Cardiac fibroblast (primary cell): ENCODE measurements at places on chromosomes 16 and 17.

- DNase-seq: no peak
These were observed 136.6 kb upstream of the WSB1 start for GRCh38 chr17:27157297-27157696.

DNA sequence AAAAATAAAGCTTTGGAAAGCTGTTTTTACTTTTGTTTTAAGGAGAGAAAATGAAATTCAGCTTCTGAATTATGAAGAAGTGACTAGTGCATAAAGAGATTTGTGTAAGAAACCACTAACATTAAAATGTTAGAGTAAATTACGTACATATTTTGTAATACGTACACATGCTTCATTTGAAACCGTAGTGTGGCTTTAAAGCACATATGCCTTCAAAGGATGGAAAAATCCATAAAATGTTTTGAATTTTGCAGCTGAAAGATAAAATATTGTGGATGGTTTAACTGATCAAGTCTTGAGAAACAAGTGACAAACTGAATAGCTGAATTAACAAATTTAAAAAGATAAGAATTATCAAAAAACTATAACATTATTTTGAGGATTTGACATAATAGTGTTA lies 35.4 kb downstream of the COX10 start:
- no peak for DNase-seq

GRCh38 chr17:40345994-40346764 lies 18.4 kb downstream of the GJD3 start:
- DNase-seq: no peak

DNA sequence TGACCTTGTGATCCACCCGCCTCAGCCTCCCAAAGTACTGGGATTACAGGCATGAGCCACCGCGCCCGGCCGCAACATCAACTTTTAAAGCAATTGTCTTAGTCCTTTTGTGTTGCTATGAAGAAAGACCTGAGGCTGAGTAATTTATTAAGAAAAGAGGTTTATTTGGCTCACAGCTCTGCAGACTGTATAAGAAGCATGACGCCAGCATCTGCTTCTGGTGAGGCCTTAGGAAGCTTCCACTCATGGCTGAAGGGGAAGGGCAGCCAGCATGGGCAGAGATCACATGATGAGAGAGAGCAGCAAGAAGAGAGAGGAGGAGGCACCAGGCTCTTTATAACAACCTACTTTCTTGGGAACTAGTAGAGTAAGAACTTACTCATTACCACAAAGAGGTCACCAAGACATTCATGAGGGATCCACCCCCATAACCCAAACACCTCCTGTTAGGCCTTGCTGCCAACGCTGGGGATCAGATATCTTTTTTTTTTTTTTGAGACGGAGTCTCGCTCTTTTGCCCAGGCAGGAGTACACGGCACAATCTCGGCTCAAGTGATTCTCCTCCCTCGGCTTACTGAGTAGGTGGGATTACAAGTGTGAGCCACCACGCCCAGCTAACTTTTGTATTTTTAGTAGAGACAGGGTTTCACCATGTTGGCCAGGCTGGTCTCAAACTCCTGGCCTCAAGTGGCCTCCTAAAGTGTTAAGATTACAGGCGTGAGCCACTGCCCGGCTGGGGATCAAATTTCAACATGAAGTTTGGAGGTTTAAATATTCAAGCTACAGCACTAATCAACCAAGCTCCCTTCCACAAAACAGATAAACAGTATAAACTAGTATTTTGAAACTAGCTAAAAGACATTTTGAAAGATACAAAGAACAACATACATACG lies 21.4 kb upstream of the GPT2 start:
- no peak for DNase-seq

DNA sequence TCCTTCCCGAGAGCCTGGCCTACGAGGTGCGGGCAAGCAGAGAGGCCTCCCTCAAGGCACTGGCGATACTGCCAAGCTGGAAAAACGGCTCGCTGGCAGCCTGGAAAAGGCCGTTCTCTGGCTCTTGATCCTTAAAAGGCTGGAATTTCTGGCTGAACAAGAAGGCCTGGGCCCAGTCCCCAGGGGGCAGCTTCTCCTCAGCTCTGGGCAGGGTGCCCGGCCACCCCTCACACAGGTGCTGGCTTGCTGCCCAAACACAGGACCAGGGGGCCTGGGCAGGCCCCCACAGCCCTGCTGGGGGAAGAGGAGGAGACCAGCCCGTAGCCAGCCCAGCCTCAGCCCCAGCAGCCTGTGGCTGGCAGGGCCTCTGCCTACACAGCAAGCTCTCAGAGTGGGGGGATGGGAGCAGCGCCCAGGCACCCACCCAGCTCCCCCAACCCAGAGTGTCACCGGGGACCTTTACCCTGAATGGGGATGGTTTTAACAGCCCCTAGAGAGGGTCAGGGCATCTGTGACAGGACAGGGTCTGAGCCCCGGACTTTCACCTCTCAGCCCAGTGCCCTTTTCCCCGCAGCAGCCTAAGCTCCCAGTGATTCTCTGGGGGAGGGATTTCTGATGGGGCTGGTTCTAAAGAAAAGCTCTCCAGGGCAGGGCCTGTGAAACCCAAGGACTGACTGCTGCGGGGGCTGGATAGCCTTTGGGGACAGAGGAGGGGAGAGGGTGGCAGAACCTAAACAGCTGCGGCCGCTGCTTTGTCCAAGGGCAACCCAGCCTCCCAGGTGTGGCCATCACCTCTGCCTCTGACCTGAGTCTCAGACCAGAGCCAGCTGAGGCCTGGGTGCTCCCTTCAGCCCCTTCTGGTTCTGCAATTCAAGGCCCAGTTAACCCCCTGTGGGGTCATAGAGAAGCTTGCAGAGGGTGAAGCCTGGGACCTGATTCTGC lies 38.6 kb upstream of the TOB1 start:
- DNase-seq: peak; percentile 51

GRCh38 chr17:62898239-62898864 lies 67.7 kb upstream of the TANC2 start:
- DNase-seq: peak; percentile 68

DNA sequence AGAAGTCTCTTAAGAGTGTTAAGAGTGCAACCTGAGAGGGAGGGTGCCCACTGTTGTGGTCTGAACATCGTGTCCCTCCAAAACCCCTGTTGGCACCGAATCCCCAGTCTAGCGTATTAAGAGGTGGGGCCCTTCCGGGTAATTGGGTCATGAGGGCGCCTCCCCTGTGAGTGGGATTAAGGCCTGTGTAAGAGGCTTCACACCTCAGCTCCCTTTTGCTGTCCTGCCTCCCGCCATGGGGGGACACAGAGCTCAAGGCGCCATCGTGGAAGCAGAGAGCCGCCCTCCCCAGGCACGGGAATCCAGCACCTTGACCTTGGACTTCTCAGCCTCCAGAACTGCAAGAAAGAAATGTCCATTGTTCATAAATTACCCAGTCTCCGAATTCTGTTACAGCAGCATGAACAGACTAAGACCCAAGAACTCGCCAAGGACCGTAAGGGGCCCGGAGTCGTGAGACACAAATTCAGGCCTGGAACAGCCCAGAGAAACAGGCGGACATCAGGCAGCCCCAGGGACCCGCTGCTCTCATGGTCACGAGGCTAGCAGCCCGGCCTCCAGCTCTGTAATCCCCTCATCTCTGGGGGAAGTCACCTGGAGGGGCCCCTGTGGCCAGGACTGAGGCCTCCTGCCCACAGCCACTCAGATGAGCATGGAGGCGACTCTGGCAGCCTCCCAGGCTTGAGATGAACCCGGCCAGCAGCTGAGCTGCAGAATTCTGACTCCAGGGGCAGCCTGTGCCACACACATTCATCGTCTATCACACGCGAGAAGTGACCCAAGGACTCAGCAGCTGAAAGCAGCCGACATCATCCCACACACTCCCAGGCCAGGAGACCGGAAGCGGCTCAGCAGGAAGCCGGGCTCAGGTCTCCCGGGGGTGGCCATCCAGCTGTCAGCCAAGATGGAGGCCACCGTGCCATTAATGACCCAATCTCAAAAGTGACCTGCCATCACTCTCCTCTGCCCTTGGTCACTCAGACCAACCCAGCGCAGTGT lies 12.8 kb upstream of the CHMP6 start:
- no peak for DNase-seq

DNA sequence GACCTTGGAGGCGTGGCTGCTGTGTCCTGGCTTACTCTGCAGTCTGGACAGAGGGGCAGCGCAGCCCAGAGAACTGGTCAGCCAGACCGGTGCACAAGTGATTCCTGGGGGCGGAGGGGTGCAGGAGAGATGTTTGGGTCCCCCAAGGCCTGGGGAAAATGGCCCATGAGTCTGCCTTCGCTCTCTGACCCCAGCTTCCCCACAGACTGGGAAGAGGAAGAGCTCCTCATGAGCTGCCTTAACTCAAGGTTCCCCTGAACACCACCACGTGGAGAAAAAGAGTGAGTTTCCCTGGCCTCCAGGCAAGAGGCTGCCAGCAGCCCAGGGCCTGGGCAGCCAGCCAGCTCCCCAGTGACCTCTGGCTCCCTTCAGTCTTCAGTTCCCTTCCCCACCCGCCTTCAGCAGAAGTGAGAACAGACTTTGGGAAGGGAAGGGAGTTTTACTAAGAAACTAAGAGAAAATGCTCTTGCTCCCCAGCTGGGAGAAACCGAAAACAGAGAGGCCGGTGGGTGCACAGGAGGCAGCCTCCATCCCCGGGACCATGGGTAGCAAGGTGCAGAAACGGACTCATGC lies 2.0 kb upstream of the C17orf99 start:
- peak; percentile 76 for DNase-seq

GRCh38 chr17:2980904-2981246 lies 82.5 kb downstream of the OR1D5 start:
- no peak for DNase-seq

GRCh38 chr17:56169621-56170020 lies 16.3 kb downstream of the ANKFN1 start:
- no peak for DNase-seq

DNA sequence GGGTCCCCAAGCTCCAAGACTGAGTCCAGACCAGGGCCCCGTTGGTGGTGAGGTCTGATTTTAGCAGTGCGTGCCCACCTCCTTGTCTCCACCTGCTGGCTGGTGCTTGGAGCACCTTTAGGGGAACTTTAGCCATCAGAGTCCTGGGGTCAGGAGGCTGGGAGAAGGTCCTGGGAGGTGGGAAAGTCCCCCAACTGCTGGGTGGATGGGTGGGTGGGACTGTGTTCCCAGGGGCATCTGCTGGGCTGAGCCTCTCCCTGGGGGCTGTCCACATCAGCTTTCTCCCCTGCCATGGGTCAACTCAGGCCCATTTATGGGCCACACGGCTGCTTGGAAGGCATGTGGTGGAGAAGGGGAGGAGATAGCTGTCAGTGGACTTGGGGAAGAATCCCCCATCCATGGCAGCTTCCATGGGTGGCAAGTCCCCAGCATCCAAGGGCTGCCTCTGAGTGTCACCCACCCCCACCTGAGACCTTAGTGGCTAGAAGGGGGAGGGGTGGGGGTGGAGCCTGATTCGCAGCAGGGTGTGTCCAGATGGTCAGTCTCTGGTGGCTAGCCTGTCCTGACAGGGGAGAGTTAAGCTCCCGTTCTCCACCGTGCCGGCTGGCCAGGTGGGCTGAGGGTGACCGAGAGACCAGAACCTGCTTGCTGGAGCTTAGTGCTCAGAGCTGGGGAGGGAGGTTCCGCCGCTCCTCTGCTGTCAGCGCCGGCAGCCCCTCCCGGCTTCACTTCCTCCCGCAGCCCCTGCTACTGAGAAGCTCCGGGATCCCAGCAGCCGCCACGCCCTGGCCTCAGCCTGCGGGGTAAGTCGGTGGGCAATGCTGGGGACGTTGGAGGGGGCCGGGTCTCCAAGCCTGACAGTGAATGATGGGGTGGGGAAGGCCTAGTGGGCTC lies at the start of gene TRPV2:
TSS of gene TRPV2 (plus strand) at position 541 of the 894 bp plus-strand sequence. CDS start 2,098 bp downstream, outside the sequence.
- no peak for DNase-seq

DNA sequence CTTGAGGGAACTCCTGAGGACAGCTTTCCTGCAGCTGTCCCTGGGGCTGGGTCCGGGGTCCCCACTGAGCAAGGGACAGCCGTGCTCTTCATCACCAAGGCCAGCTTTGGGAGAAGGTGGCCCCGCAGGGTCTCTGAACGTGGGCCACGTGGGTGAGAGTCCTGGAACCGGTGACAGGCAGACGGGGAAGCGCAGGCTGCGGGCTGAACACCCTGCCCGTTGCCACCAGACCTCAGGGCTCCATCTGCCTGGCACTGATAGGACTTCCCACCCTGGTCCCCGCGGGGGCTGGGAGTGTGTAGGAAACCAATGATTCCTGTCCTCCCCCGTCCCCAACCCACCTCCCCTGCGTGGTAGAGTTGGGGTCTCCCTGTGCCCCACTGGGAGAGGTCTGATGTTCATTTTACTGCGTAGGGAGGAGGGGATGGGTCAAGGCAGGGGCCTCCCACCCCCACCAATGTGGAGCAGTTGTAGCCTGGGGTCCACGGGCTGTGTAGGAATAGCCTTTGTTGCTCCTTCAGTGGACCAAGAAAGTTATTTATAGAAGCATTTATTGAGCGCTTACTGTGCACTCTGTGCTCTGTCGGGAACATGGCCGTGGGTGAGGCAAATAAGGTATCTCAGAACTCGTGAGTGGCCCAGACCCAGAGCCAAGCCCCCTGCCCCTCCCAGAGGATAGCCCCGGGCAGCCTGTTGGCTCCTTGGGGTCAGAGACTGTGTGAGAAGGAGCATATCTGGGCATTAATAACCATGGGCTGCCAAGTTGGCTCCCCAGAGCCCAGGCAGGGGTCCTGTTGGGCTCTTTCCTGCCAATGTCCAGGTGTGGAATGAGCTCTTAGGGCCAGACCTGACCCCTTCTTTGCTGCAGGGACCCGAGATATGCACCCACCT lies 1.3 kb downstream of the ADGRG1 start:
- DNase-seq: no peak

GRCh38 chr17:73800893-73801292 lies 156.6 kb upstream of the SDK2 start:
- no peak for DNase-seq

GRCh38 chr16:50547340-50548124 lies 664 bp upstream of the NKD1 start:
- DNase-seq: peak; percentile 1

DNA sequence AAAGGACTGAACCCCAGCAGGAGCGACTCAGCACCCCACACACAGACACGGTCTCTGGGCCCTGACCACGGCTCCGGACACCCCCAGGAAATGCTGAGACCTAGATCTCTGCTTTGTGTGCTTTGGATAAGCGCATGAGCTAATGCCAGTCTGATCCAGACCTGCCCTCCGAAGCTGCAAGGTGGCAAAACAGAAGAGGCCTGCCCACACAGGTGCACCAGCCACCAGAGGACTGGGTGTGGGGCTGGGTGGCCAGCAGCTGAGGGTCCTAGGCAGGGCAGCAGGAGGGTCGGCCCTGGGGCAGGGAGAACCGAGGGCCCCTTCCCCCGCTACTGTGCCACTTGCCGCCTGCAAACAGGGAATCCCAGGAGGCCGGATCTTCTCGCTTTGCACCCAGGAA lies 30.7 kb upstream of the EIF1 start:
- DNase-seq: no peak

DNA sequence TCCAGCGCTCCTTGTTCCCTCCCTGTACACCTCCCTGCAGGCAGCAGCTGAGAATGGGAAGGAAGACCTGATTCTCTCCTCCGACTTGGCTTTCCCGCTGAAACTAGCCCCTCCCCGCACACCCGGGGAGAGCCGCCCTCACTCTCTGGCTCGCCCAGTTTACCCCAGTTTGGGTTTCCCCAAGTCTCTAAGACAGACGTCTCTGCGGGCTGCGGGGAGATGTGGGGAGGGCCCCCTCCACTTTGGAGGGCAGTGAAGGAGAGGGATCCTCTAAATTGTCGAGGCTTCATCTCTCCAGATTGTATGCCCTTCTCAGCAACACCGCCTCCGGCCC lies 797 bp downstream of the GRB7 start:
- DNase-seq: no peak
